ENCODE measurements at places on chromosomes 4 and X. TPM values are rescaled to one million over a fixed set of nuclear protein-coding genes. Genes with fewer than 3 reads are reported as not detected.

Gene CFI
- 18.4 TPM for total RNA-seq

Gene NSG1
- total RNA-seq = 0.86 TPM

Gene SPATA18
- 18.1 TPM for total RNA-seq

Gene WDR19
- 32.0 TPM for total RNA-seq

Gene SERPINA7
- not detected for total RNA-seq

Gene FAM47A
- total RNA-seq = not detected

Gene HMGN5
- 2.6 TPM for total RNA-seq

Gene TNIP3
- 0.32 TPM for total RNA-seq
